ENCODE measurements at places on chromosomes 2 and 18.
A peak's percentile ranks its signal among the peaks of the same experiment; 100 is the strongest.

GRCh38 chr2:217142649-217143266 is 282.9 kb upstream of the TNP1 start:
- DNase-seq: peak; percentile 82

DNA sequence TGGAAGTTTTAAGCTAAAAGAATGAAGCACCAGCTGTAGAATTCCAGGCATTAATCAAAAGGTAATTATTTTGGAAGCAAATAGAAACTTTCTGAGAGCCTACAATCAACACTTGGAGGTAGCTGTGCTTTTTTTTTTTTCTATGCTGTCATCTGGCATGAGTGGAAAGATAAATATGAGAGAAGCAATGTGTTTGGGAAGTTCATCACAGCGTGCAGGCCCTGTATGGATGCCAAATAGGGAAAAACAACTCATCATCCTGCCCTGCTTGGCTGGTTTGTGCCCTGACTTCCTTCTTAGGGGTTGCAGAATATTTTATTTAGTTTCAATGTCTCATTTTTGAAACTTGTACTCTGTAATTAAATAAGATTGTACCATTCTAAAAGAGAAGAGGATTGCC is 437.4 kb downstream of the PIK3C3 start:
- no peak for DNase-seq

GRCh38 chr2:241933179-241933911 is 63.8 kb downstream of the RTP5 start:
- no peak for DNase-seq

DNA sequence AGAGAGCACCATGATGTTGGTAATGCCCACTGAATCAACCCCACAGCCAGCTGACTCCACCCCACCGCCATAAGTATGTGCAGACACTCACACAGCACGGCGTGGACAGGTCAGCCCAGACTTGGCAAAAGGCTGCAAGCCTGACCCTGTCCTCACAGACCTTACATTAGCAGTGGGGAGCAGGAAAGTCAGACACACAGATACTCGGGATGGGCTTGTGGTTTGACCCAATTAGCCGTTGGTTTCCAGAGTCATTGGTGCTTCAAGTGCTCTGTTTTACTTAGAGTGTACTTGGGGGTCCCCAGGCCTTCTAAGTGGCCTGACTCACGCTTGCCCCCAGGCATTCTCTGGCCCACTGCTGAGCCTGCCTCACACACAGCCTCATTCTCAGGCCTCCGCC is 36.7 kb downstream of the EN1 start:
- DNase-seq: no peak

- DNase-seq: no peak
Observed at GRCh38 chr2:17933256-17933655, 54.8 kb downstream of the KCNS3 start.

DNA sequence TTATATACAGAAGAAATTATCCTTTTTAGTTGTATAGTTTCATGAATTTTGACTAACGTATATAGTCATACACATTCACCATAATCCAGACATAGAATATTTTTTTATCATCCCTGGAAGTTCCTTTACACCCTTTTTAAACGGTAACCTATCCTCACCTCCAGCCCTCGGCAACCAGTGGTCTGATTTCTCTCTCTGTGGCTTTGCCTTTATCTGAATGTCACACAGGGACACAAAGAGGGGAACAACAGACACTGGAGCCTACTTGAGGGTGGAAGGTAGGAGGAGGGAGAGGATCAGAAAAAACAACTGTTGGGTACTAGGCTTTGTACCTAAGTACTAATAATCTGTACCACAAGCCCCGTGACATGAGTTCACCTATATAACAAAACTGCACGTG is 191.9 kb downstream of the MC4R start:
- DNase-seq: no peak

DNA sequence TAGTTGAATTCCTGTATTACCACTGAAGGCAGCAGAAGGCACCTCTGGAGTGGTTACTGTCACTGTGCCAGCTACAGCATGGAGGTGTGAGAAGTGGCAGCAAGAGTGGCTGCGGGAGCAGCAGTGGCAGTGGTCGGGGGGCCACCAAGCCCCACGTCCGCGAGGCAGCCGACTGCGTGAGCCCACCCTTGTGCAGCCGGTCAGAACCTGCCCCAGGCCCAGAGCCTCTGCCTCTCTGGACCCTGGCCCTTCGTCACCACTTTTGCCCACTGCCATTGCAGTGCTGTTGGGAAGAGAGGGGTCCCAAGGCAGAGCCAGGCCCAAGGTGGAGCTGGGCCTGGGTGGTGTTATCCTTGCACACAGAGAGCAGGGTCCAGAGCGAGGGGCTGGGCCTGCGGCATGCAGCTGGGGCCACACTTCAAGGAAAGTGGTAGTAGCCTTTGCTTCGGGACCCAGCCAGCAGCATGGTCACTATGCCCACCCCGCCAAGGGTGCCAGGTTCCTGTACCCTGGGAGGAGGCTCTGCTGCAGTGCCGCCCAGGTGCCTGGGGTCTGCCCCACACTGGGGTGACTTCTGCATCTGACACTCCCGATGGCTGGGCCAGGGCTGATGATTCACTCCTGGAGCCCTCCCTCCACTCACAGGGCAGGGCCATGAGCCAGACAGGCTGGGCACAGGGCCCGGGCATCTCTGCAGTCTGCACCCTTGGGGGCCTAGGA is 450.1 kb upstream of the LRATD1 start:
- DNase-seq: no peak

- DNase-seq: no peak
Observed at GRCh38 chr18:42092848-42093247, 137.8 kb downstream of the PIK3C3 start.

DNA sequence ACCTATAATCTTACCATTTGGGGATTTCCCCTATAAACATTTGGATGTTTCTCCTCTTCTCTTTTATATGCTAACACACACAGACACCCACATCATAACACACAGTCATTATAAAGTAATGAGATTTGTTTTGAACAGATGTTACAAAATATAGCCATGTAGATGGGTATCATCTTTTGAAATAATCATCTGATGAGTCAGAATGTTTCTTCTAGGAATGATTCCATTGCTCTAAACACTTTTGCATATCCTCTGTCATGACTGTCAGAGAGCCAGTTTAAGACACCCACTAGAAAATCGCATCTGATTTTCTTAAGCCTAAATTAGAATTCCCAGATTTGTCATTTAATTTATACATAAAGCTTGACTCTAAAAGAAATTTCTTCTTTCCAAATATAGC is 442.6 kb downstream of the CMPK2 start:
- DNase-seq: no peak

DNA sequence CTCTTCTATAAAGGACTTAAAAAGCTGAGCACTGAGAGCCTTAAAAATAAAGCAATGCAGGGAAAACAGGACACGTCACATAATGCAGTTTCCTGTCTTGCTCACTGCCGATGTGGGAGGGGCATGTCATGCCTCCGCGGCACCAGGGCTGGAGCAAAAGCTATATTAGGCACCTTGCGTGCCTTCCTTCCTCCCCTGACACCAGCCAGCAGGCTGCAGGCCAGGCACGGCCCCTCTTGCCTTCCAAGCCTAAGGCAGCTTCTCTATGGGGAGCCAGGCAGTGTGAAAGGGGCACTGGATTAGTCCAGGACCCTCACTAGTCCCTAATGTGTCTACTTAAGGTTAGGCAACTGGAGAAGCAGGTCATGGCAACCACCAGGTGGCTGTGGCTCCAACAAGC is 26.3 kb downstream of the MRPL35 start:
- no peak for DNase-seq

GRCh38 chr2:62206024-62206423 is 10.1 kb downstream of the B3GNT2 start:
- no peak for DNase-seq

- no peak for DNase-seq
Observed at GRCh38 chr2:86645752-86646151, 22.1 kb upstream of the RNF103 start.

- DNase-seq: no peak
Observed at GRCh38 chr2:7281231-7282201, 364.3 kb downstream of the RNF144A start.

DNA sequence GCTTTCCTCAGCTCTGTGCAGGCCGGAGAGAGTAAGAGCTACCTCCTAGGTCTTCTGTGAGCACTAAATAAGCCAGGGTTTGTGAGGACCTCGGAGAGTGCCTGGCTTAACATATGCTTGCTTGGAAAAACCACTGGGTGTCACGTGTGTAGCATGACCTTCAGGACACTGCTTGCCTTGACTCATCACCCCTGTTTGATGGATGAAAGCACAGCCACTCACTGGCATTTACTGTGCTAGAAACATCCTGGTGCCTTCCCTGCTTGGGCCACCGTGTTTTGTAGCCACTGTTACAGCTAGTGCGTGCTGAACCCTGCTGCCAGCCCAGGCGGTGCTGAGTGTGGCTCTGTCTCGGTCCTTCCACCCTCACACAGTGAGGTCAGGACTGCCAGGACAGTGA is 34.8 kb upstream of the ITM2C start:
- DNase-seq: no peak

GRCh38 chr2:85405201-85406059 is 4.7 kb downstream of the CAPG start:
- no peak for DNase-seq

DNA sequence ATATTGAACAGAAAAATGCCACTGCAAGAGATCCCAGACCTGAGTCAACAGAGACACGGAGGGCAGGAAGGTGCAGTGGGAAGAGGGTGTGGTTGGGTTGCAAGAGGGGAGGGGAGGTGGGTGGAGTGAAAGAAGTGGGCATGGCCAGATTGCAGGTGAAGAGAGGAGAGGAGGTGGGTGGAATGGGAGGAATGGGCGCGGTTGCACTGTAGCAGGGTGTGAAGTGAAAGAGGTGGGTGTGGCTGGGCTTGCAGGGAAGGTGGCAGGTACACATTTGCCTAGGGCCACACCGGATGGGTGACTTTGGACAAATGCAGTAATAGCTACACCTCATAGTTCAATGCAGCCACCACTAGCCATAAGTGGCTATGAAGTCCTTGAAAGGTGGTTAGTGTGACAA is 71.1 kb downstream of the DOCK10 start:
- DNase-seq: peak; percentile 51

DNA sequence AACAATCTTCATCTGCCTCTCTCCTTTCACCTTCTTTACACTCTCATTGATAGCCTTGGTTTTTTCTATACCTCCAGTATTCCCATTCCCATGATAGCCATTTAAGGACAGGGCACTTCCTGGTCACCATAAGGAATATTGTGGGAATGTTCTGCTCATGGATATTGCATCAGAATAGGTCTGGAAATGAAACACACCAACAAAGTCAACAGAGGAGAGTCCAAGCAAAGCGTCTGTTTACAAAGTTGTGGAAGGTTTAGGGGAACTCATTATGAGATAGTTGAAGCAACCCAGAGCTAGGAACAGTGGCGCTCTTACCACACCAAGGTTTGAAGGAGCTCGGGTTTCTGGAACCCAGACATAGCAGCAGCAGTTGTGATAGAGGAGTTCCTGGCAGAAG is 150.3 kb upstream of the TNP1 start:
- no peak for DNase-seq

GRCh38 chr2:203341741-203342310 is 13.6 kb downstream of the ABI2 start:
- DNase-seq: no peak

DNA sequence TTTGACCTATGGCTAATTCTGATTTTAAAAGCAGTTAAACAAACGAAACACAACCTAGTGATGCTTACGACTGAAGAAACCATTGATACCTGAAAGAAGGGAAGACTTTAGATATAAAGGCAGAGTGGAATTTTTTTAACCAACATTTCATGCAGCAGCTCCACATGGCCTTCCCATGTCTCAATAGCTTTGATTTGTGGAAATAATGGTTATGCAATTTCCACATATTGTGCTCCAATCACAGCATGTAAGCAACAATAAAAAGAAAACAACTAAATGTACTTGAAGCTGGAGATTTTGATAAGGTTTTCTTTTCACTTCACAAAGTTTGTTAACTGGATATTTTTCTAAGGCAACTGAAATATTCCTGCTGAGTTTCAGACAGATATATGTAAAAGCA is 82.0 kb upstream of the SLC39A10 start:
- no peak for DNase-seq

DNA sequence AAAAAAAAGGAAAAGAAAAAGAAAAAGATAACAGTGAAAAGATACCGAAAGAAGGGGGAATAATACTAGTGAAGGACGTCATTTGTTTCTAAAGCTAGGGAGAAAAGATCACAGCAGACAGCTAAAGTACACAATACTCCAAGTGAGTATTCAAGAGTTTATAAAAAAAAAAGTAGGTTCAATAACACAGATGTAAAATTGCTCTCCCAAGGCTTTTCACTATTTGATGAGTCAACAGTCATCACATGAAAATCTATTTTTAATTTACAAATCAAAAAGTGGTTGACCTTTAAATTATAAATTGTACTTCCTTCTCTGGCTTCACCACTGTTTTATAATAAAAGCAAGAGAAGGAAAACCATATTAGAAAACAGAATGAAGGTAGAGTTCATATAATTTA is 144.0 kb downstream of the ZRANB3 start:
- no peak for DNase-seq

DNA sequence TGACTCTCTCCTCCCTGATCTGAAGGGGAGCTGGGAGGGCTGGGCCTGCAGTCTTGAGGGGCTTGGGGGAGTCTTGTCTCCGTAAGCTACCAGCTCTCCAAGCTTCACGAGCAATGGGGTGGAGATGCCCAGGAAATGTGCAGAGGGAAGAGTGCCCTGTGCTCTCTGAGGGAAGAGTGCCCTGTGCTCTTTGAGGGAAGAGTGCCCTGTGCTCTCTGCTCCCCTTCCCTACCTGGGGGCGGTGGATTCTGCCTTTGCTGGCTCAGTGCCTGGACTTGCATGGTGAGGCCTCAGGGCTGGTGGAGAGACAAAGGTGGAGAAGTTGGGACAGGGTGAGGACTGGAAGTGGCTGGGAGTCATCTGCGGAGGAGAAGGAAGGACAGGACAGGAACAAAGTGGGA is 72.7 kb downstream of the TWIST2 start:
- no peak for DNase-seq

GRCh38 chr2:128364441-128364911 is 45.8 kb upstream of the HS6ST1 start:
- DNase-seq: no peak

DNA sequence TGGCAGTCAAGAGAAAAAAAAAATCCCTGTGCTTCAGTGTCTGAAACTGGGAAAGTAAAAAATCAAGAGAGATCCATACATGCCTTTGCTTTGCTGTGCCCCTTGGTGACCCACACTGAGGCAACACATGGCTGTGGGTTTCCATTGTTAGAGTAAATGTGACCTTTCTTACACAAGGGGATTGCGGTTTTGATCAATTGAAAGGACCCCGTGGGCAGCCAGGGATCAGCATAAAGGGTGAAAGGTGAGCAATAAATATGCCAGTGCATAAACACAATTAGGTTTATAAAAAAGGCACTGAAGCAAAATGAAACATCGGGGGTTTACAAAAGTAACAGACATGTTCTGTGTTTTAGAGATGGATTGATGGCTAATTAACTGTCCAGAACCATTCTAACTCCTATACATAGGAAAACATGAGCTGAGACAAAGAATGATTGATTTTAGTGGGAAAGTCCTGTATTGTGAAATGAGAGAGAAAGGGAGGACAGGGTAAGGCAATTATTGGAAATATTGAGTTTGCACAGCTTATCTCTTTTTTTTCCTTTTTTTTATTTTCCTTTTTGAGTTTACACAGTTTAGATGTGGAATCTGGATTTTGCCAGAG is 40.7 kb upstream of the BBS5 start:
- DNase-seq: no peak

Measured in H1 (cell line).